ENCODE measurements at places on chromosomes 16 and 17. TPM values are rescaled to one million over a fixed set of nuclear protein-coding genes. Genes with fewer than 3 reads are reported as not detected.
A peak's percentile ranks its signal among the peaks of the same experiment; 100 is the strongest.

- DNase-seq = no peak
Observed at GRCh38 chr17:18040261-18040858, 1.2 kb downstream of the GID4 start.

- DNase-seq = no peak
Observed at GRCh38 chr17:70476368-70476767, 307.0 kb downstream of the KCNJ2 start.

GRCh38 chr16:57316390-57317017, 32.0 kb upstream of the PLLP start:
- DNase-seq = no peak

DNA sequence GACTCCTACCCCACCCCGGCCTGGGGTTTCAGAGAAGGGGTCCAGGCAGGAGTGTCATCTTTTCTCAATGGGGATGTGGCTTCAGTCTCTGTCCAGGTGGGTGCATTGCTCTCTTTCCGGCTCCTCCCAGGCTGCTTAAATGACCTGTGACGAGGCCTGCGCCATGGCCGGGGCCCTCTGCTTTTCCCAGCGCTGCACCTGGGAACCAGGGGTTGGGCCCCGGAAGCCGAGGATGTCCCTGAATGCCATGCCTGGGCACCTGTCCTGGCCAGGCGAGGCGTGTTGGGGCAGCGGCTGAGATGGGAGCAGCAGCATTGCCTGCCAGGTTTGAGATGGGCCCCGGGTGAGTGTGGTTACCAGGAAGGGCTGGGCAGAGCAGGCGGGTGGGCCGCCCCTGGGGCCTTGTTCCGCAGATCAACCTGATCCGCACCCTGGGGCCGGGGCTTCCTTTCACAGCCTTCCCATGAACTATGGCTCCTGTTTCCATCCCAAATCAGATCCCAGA, 147.4 kb downstream of the SEC14L1 start:
- DNase-seq = no peak

DNA sequence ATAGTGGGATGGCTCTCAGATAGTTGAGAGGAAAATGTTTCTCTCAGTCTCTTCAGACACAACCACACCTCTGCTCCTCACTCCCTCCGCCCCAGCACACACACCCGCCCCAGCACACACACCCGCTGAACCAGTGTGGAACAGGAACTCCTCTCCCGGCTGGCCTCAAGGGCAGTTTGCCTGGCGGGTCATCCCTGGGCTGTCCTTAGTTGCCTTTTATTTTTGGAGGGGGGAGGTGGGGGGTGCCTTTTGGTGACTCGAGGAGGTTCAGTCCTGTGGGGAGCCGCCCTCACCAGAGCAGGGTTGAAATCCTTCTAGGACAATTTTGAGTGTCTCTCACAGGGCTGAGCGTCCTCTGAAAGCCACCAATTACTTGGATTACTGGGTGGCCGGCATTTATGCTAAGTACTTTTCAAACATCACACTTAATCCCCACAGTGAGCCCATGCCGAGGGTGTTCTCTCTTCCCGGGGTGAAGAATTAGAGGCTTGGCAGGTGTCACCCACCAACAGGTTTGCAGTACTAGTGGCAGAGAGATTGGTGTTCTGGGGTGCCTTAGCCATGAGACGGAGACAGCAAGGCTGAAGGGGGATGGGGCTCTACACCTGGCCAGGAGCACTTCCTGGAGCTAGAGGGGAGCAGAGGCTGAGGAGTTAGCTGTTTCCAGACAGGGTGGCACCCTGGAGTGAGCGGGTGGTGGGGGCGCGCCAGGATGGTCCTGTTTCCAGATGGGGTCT, 2.8 kb downstream of the RASD1 start:
- DNase-seq = peak; percentile 60

DNA sequence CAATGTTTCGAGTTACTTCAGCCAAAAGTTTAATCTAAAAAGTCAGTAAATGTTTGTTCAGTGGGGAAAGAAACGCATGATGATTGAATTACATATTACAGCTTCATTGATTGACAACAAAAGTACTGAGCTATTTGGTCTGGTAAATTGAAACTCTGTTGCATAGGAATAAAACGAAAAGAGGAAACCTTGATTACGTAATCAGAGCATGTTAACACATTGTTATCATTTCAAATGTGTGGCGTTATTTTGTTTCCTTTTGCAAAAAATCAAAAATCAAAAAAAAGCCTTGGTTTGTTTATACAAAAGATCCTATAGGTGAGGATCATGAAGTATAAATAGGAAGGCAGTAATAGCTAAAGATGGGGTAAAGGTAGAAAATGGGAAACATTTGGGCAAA, 19.5 kb upstream of the CA10 start:
- no peak for DNase-seq

DNA sequence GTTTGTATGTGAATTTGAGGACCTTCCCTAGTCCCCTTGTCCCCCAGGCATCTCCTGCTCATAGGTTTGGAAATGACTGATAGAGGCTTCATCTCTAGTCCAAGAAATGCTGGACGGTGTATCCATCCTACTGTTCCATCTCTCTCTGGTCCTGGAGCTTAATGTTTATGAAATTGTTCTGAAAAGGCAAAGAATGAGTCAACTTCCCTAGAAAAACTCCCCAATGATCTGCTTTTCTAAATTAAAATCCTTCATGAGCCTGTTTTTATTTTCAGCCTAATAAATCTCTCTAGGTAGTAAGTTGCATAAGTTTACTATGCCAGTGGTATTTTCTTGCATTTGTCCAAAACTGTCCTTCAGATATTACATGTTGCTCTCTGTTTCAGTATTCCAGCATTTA, 2.1 kb upstream of the IGSF6 start:
- DNase-seq = no peak

DNA sequence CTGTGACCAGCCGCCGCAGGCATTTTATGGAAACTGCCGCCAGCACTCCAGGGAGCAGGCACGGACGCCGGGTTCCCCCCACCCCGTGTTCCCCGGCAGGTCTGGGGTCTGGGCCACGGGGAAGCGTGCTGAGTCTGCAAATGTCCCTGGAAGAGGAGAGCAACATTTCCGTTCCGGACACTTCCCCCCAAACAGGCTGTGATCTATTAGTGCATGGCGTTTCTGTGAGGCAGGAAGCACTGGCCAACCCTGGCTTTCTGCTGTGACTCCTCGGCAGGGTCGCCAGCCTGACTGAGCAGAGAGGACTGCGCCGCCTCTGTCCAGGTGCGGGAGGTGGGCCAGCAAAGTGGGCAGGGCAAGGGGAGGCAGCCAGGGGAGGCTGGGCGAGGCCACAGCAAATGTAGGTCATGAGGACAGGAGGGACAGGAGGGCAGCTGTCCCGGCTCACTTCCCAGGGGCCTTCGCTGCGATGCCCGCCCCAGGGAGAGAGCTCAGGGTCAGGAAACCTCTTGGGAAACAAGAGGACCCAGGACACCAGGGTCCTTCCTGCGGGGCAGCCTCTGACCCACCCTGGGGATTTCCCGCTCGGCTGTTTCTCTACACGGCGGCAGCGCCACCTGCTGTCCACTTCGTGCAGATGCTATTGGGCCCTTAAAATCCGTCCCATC, 9.5 kb downstream of the FOXF1 start:
- peak; percentile 57 for DNase-seq

DNA sequence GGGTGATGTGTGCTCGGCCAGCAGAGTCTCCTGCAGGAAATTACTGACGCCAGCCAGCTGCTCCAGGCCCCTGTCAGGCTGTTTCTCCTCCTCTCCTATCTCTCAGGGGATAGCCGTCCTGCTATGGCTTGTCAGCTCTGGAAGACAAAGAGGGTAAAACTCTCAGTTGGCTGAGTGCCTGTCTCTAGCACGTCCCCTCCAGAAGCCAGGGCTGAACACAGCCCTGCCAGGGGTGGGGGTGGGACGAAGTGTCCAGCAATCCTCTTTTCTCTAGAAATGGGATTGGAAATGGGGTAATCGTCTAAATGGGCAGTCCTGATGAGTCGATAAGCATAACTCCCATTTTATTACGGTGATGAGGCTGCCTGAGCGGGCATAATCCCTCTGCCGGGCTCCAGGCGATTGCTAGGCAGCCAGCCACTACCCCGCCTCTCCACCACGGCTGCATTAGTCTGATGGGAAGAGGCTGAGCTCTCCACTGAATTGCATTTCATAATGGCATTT, 89.1 kb upstream of the GNAO1 start:
- peak; percentile 29 for DNase-seq

GRCh38 chr17:37048811-37049210, 100.1 kb downstream of the AATF start:
- no peak for DNase-seq

DNA sequence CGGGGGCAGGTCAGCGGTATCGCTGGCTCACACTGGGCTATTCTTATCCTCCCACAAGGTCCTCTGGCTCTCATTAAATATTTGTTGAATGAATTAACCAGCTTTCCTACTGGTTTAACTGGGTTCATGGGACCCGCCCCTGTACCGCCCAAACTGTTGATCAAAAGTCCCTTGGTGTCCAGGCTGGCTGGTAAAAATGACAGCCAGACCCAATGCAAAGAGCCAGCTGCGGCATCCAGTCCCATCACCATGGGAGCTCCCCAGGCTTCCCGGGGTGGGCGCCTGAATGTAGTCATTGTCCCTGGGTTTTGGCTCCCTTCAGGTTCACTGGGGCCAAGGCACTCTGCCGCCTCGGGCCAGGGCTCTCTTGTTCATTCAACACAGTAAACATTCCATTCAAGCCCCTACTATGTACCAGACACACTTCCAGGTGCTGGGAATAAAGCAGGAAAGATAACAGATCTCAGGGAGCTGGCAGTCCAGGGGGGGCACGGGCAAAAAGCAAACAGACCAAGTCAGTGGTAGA, 11.7 kb upstream of the ATP2C2 start:
- peak; percentile 71 for DNase-seq

DNA sequence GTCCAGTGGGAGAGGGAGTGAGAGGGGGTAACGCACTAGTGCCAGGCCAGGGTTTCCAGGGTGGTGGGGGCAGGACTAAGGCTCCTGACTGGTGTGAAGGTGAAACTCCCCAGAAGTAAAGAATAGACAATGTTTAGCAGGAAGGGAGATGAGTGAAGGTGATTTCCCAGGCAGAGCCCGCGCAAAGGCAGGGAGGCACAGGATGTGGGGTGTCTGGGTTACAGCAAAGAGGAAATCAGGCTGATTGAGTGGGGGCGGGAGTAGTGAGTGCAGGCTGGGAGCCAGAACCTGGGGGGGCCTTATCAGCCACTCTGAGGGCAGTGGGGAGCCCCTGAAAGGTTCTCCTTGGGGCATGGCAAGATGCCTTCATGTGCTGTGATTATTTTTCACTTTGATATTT, 167.5 kb downstream of the UTP18 start:
- no peak for DNase-seq

DNA sequence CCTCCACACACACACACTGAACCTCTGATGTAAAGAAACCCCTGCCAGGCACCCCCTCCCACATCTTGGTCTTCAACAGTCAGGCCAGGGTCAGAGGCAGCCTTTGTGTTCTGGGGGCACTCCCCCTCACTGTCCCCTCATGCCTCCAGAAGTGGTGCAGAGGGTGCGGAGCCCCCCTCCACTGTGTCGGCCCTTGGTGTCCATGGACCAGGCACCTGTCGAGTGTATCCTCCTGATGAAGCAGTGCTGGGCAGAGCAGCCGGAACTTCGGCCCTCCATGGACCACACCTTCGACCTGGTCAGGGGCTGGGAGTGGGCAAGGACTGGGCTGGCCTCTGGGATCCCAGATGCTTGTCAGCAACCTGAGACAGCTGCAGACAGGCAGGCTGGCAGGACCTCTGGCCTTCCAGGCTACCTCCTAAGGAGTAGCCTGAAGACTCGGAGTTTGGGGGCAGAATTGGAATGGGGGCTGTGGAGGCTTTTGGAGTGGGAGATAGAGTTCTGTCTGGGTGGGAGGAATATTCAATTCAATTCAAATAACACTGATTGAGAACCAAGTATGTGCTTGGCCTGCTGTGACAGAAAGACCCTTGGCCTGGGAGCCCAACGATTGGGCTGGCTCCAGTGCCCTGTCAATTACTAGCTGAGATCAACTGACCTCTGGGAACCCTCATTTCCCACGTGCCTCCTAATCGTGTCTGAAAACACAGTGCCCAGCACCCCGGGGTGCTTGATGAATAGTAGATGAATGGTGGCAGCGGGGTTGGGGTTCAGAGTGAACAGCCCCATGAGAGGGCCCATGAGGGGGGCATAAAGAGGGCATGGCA, 11.5 kb downstream of the GUCY2D start:
- DNase-seq = no peak

GRCh38 chr16:89163297-89163696, 8.3 kb upstream of the CDH15 start:
- no peak for DNase-seq

- DNase-seq = no peak
Observed at GRCh38 chr17:77410470-77410869, 269.7 kb downstream of the SEC14L1 start.

GRCh38 chr16:11349599-11350276, 4.5 kb downstream of the RMI2 start:
- peak; percentile 62 for DNase-seq

DNA sequence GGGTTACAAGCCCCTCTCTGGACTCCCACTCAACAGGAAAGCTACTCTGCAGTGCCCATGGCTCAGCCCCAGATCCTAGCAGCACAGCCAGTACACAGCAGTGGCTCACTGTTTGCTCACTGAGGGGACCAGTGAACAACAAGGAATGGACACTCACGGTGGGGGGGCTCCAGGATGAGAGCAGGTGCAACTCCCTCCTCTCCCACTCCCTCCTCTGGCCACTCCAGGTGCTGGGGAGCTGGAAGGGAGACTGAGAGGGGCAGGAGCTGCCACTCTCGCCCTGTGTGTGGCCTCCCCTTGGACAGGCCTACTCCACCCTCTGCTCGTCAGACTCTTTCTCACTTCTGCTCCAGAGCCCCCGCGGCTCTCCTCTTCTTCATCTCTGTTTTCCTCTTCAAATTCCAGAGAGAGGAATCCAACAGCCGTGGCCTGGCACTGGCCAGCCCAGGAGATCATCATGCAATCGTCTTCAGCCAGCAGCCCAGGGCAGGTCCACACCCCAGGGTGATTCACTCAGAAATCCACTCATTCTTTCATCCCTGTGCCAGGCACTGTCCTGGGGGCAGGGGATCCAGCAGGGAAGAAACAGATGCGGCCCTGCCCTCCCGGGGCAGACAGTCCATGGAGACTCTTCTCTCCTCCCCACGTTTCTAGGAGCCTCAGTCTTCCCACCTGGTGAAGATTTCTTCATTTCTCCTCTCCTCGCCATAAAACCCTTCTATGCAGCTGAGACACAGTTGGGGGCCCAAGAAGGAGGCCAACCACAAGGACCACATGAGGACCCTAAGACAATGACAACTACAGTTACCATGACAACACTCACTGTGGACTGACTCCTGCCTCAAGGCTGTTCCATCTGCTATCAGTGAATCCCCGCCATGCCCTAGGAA, 30.7 kb downstream of the CFAP20 start:
- no peak for DNase-seq

KCNJ2 gene
- total RNA-seq = 18.2 TPM

RBFOX1 gene
- 2.6 TPM for total RNA-seq

KRTAP9-7 gene
- not detected for total RNA-seq

BAHCC1 gene
- 26.3 TPM for total RNA-seq

ZNF205 gene
- 9.9 TPM for total RNA-seq

PYDC1 gene
- not detected for total RNA-seq

UMOD gene
- not detected for total RNA-seq

TBC1D28 gene
- total RNA-seq = not detected

MAFG gene
- total RNA-seq = 16.0 TPM

NPIPA3 gene
- total RNA-seq = 0.49 TPM

IRF8 gene
- 25.1 TPM for total RNA-seq

CDH13 gene
- 2.4 TPM for total RNA-seq

ICAM2 gene
- 9.5 TPM for total RNA-seq

DNAH9 gene
- 0.69 TPM for total RNA-seq
